ENCODE measurements at places on chromosomes 5 and 9. TPM values are rescaled to one million over a fixed set of nuclear protein-coding genes. Genes with fewer than 3 reads are reported as not detected.

WDR55 gene
- total RNA-seq, result 17.0 TPM

SPINK4 gene
- not detected for total RNA-seq

ADAMTS13 gene
- total RNA-seq, result 1.2 TPM

BARX1 gene
- total RNA-seq, result not detected

KIF4B gene
- not detected for total RNA-seq

SUSD3 gene
- total RNA-seq, result 5.6 TPM

AGTPBP1 gene
- 9.1 TPM for total RNA-seq

PLAC8L1 gene
- not detected for total RNA-seq

PITX1 gene
- 2.9 TPM for total RNA-seq

DIPK1B gene
- total RNA-seq, result 1.5 TPM

BRINP1 gene
- not detected for total RNA-seq

ORM1 gene
- not detected for total RNA-seq

LCP2 gene
- not detected for total RNA-seq

TLX3 gene
- not detected for total RNA-seq

FBN2 gene
- total RNA-seq, result 52.6 TPM

SLC6A18 gene
- total RNA-seq, result not detected

ZNF608 gene
- total RNA-seq, result 12.5 TPM

IL7R gene
- total RNA-seq, result 14.0 TPM

SLC6A7 gene
- not detected for total RNA-seq

PCDHGA4 gene
- total RNA-seq, result 1.0 TPM

CDC25C gene
- total RNA-seq, result 29.4 TPM

GOLM1 gene
- 60.9 TPM for total RNA-seq

ITGA1 gene
- total RNA-seq, result 12.9 TPM

OLFML2A gene
- 4.9 TPM for total RNA-seq

FSTL4 gene
- total RNA-seq, result not detected

DRD1 gene
- not detected for total RNA-seq

MLANA gene
- not detected for total RNA-seq

IFNB1 gene
- total RNA-seq, result not detected

SLC6A19 gene
- total RNA-seq, result not detected

CSNK1A1 gene
- total RNA-seq, result 204 TPM

TLE1 gene
- total RNA-seq, result 35.1 TPM

SIT1 gene
- total RNA-seq, result not detected

GPR150 gene
- total RNA-seq, result 0.59 TPM

MARCHF6 gene
- 19.0 TPM for total RNA-seq

CDH9 gene
- not detected for total RNA-seq

SLC25A48 gene
- total RNA-seq, result not detected

NR6A1 gene
- 0.15 TPM for total RNA-seq

CATSPER3 gene
- 0.30 TPM for total RNA-seq

PDLIM4 gene
- 59.6 TPM for total RNA-seq

LHFPL2 gene
- 12.4 TPM for total RNA-seq

LCNL1 gene
- total RNA-seq, result under 0.01 TPM
